ENCODE measurements at places on chromosomes 2 and 18.

DNA sequence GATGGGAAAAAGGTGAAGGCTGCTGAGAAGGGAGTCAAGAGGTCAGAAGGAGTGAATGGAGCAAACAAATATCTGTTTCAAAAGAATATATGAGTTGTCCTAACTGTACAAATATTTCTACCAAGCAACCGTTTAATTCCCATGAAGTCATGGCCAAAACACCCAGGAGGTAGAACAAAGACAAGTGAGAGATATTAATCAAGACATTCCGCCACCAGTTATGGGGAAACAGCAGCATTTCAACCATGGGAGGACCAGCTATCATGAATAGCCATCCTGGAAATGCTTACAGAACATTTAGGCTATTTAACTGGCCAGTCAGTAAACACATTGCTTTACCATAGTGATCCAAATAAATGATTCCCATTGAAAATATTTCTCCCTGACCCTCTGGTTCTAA, 396.3 kb downstream of the IRS1 start:
- DNase-seq = no peak

DNA sequence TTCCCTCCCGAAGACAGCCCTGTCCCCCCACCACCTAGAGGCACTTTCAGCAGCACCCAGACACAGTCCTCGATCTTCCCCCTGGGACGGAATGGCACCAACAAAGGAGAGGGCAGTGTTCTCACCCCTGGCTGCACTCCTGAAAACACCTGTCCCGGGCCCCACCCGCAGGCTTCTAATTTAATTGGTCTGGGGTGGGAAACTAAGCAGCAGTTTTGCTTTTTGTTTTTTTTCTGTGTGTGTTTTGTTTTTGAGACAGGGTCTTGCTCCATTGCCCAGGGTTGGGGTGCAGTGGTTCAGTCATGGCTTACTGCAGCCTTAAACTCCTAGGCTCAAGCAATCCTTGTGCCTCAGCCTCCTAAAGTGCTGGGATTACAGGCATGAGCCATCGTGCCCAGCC, 38.4 kb upstream of the REL start:
- DNase-seq = no peak

DNA sequence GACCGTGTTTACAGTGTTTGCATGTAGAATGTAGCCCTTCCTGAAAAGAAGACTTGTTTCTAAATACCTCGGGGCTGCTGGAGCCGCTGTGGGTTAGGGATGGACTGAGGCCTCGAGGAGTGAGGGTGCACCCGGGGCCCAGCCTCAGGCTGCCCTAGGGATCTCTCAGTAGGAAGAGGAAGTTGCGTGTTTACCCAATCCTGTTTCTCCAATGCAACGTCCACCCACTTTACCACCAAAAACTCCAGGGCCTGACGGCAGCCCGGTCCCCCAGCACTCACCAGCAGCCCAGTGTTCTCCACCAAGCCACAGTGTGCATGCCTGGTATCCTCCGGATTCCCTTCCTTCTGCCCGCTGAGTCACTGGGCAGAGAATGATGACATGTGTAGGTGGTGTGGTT, 255.8 kb downstream of the GLI2 start:
- no peak for DNase-seq

DNA sequence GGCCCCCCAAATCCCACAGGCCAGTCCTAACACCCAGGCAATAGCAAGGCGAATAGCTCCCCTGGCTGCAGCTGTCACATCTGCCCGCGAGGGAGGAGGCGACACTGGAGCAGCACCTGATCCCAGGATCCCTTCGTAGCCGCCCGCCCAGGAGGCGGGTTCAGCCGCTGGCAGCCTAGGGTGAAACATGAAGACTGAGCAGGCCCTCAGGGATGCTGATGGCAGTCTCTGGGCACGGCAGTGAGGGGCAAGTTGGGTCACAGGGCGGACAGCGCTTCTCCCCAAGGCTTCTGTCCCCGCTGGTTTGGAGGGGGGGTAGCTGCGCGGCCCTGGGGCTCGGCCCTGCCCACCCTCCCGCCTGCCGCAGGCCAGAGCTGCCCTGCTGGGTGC, 1.9 kb downstream of the DNMT3A start:
- no peak for DNase-seq

DNA sequence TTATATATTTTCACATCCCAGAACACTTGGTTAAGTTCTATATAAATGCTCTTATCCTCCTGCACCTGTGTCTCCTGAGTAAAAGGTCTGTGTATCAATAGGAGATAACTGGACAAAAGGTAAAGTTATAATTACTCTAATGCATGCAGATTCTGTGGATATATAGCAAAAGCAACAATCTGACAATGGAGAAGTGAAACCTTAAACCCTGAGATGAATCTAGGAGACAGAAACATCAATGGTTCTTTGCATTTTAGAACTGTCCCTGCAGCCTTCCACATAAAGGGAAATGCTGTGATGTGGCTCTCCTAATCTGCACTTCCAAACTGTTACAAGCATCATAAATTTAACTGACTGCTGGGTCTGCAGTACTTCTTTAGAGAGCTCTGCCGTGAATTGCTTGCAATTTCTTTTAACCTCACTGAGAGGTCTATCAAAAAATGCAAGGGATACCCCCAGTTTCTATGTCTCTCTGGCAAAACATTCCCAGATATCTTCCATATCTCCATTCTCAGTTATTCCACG, 42.8 kb upstream of the FSIP2 start:
- no peak for DNase-seq

DNA sequence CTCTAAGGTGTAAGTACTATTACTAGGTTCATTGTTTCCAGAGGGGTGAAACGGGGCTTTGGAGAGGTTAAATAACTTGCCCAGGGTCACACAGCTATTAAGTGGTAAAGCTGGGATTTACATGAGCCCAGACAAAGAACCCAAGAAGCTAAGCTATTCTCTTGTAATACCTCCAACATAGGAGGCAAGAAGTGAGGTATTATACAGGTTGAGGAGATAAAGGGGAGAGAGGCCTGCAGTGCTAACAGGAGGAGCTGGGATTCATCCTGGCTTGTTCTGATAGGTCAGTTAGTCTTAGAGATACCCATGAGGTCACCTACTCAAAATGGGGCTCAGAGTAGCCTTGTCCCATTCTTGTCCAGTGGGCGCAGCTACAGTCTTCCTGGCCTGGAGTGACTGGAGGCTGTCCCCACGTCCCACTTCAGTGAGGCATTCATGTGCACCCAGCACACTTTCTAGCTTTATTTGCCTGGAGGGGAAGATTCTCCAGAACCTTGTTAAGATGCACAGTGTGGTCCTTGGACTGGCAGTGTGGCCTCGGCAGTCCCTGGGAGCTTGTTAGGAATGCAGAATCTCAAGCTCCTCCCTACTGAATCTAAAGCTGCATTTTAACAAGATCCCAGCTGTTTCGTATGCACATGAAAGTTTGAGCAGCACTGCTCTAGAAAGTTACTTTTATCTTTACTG, 63.5 kb downstream of the MEIS1 start:
- DNase-seq = no peak

- no peak for DNase-seq
These were observed 33.7 kb downstream of the MTERF4 start for GRCh38 chr2:241068136-241068941.

All from cardiac fibroblast (primary cell).